ENCODE measurements at places on chromosomes 3 and 15.

DNA sequence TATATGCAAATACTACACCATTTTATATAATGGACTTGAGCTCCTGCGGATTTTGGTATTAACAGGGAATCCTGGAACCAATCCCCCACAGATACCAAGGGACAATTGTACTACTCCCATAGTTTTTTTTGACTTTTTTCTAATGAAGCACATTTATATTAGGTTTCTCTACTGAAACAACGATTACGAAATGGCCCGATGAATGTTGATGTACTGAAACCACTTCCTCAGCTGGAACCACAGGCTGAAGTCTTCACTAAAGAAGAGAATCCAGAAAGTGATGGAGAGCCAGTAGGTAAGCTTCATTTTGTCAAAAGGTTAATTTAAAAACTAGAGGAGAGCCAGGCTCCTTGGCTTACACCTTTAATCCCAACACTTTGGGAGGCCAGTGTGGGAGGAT, 121.5 kb upstream of the LRRFIP2 start:
- no peak for DNase-seq

GRCh38 chr3:156449710-156450574, 105.0 kb downstream of the SSR3 start:
- no peak for DNase-seq

DNA sequence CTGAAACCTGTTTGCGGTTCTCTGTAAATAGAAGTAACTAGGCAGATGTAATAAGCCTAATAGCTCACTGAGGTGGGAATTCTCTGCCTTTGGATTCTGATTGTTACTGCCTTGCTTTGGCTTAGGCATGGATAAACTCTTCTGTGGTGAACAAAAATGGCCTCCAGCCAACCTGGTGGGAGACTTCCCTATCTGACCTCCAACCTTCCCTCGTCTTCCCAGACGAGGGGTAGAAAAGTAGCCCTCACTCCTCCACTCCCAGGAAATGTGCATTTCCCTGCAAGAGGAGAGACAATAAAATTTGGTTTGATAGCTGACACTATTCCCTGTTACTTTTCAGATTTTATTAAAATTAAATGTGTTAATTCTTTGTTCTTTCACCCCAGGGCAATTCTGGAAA, 606 bp upstream of the CD96 start:
- DNase-seq, result no peak

DNA sequence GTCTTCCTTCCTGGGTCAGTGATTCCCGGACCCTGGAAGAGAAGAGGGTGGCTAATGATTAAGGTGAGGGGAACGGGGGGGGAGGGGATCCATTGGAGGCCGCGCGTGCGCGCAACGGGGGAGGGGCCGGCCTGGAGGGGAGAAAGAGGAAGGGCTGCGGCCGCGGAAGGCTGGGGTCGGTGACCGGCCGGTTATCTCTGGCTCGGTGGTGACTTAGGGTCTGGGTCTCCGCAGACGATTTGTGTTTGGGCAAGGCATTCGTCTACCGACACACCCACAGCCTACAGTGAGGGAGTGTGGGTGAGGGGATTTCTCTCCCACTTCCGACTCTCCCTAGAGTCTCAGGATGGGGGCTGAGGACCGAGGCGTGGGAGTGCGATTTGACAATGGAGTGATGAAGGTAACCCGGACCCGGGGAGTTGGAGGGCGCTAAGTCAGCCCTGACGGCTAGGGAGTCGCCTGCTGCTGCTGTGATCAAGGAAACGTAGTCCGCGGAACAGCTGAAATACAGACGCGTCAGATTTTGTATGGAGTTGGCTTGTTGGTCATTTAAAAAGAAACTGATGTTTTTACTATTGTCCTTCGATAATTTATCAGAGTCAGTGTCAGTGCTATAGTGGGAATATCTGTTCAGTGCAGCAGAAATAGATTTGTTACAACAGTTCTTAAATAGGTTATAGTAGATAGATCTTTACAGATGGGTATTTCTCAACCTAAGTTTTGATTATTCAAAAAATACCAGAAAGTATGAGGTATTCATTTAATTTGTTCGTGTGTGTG, 733 bp downstream of the RNF111 start:
- no peak for DNase-seq

GRCh38 chr3:101383156-101383575, 62.8 kb upstream of the IMPG2 start:
- no peak for DNase-seq

GRCh38 chr15:41010345-41010744, 57.1 kb downstream of the CHAC1 start:
- DNase-seq, result no peak

- DNase-seq, result no peak
Measured at GRCh38 chr15:77775373-77775772, 142.7 kb upstream of the LINGO1 start.

DNA sequence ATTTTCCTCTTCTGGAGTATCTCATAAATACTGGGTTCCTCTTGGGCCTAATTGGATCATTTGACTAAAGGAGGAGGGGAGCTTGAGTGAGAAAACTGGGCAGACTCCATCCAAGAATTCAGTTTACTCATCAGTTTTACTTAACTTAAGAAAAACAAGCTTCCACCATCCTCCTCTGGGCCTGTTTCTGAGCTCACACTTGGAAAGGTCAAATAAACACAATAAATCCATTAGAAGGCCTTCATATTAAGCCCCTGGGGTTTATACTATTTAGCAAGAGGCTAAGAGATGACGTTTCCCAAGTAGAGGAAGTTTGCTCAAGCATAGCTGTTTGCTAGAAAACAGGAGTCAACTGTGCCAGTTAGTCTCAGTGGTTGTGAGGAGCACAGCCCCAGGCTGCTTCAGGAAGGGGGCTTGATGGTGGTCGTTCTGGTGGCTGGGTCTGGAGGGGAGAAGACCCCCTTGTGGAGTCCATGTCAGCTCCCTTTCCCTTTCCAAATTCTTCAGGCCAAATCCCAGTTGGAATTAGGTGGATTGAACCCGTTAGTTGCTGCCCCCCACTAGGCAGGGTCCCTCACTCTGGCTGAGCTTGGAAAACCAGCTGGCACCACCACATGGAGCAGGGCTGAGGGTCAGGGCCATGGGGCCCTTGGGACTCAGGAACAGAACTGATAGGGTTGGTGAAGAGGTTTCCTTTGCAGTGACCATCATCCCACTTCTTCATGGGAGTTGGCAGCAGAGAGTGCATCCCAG, 64.8 kb downstream of the SPSB4 start:
- DNase-seq, result no peak

DNA sequence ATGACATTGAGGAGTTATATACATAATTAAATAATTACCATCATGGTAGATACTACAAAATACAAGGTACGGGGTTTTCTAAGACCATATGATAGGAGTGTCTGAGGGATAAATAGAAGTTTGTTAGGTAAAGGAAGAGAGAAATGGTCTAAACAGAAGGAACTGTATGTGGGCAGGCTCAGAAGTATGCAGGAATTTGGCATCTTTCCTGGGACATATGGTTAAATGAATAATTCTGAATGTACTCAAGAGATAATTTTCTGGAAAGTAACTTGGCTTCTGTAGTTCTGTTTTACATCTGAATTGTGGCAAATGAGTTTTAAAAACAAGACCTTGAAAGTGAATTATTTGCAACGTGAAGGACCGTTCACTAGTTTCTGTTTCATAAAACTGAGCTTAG, 17.5 kb downstream of the LMCD1 start:
- DNase-seq, result no peak

GRCh38 chr3:114216186-114216970, 21.0 kb downstream of the ZNF80 start:
- no peak for DNase-seq

- DNase-seq, result no peak
Measured at GRCh38 chr3:43505351-43505750, 116.5 kb downstream of the ANO10 start.

DNA sequence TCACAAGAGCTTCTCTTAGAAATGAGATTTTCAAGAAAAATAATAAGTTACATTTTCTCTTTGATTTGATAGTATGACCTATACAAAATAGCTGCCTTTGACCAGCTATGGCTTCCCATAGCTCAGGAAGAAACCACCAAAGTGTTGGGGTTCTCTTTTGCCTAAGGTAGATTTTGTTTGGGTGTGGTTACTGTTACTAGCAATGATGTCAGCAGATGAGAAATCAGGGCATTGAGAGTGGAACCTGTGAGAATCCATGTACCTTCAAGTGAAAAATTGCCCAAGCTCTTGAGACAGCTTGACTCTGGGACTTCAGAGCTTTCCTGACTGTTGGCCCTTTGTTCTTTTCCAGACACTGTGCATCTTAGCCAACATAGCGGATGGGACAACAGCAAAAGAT, 45.6 kb downstream of the NME9 start:
- no peak for DNase-seq

DNA sequence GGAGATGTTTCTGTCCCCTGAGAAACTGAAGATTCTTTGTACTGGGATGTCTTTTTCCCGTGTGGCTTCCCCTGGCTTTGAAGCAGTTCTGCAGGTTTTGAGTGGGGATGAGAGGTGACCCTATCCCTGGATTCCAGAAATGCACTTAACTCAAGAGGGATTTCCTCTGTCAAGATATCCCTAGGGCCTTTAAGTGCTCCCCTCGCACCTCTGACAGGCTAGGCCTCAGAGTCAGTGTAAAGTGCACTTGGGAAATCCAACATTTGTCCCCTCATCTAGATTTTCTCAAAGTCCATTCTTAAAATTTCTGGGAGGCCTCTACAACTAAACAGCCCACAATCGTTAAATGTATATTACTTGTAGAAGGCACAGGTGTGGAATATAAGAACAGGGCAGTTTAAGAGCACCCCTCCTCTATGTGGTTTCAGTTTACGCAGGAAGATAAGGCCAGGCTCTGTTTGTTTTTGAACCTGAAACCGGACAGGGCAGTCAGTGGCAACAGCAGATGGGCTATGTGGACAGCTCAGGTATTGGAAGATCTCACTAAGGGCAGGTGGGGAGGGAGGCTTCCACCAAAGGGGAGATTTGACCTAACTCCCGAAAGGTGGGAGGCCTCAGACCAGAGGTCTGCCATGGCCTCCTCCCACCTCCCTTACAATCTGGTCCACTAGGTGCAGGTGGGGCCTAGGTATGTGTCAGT, 4.8 kb downstream of the C3orf52 start:
- DNase-seq, result no peak

GRCh38 chr3:168625477-168625876, 529.8 kb upstream of the GOLIM4 start:
- no peak for DNase-seq

DNA sequence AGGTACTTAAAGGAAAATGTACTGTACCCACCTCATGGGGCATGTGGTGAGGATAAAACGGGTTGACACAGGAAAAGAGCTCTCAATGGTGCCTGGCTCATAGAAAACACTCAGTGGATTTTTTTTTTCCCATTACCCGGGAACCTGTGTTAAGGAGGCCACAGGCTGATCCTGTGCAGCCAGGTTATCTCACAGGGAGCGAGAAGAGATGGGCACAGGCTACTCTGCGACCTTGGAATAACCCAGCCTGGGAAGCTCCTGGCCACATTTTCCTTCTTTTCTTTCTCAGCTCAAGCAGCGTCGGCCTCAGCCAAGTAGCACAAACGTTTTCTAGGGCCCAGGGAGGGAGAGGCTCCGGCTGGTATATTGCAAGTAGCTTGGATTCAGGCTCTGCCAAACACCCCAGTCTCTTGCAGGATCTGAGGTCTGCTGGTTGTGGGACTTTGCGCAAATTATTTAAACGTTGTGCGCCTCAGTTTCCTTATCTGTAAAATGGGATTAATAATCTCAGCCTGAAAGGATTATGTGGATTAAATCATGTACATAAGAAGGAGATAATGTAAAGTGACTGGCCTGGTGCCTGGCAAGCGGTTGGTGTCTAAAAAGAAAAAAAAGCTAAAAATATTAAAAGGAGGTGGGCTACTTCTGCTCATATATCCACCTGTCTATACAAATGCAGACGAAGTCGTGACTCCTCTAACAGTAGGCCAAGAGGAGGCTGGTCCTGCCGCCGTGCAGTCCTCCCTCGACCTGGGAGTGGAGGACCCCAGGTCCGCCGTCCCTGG, 2.2 kb downstream of the FURIN start:
- no peak for DNase-seq

GRCh38 chr3:194265505-194265892, 85.6 kb downstream of the CPN2 start:
- no peak for DNase-seq

DNA sequence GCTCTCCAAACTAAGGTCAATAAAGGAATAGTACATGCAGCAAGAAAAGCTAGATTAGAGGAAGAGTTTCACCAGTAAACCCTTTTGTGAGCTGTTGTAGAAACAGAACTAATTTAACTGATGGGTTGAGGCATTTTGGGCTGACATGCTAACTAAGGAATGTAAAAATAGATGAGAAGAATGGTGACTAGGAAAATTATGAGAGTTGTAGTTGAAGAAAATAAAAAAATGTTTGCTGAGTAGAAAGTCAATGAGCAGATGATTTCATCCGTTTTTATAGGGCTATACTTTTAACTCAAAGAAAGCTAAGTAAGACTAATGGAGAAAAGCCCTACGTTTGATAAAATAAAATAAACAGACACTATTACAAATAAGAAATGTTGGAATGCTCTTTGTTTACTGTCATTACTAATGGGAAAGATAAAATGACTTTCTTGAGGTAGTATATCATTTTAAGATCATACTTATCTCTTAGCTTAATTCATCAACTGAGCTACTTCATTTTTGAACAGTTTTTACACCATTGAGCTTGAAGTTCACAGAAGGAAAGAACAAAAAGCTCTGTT, 209.4 kb upstream of the DPH6 start:
- no peak for DNase-seq

GRCh38 chr3:21979706-21980105, 228.7 kb upstream of the ZNF385D start:
- DNase-seq, result no peak

DNA sequence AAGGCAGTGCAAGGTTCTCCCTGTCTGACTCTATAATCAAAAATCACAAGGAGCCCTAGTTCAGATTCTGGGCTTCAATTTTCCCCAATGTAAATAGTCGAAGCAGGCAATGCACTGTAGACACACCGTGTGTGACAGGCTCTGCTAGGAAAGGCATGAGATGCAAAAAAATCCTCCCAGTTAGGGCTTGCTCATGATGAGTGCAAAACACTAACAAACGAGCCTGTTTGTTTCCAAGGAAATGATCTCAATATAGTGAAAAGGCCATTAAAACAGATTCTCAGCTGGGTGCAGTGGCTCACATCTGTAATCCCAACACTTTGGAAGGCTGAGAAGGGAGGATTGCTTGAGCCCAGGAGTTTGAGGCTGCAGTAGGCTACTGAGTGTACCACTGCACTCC, 55.7 kb downstream of the UMPS start:
- DNase-seq, result no peak

- no peak for DNase-seq
Measured at GRCh38 chr15:75791337-75791713, 51.9 kb upstream of the UBE2Q2 start.

DNA sequence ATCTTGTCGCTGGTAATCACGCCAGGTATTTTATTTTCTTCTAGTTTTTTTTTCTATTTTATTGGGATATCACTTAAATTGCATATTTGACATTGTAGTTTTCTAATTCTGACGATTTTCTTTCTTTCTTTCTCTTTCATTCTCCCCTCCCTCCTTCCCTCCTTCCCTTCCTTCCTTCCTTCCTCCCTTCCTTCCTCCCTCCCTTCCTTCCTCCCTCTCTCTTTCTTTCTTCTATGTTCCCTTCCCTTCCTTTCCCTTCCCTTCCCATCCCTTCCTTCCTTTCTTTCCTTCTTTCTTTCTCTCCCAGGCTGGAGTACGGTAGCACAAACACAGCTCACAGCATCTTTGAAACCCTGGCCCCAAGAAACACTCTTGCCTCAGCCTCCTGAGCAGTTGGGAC, 100.6 kb upstream of the BCL6 start:
- no peak for DNase-seq

All from NCI-H2081 treated with DMSO at 0.1 percent for 48 hours (cell line).